NCI-H345 (cell line): ENCODE measurements at places on chromosomes 16 and 17.

GRCh38 chr16:24015923-24016322, 180.1 kb downstream of the PRKCB start:
- no peak for DNase-seq

DNA sequence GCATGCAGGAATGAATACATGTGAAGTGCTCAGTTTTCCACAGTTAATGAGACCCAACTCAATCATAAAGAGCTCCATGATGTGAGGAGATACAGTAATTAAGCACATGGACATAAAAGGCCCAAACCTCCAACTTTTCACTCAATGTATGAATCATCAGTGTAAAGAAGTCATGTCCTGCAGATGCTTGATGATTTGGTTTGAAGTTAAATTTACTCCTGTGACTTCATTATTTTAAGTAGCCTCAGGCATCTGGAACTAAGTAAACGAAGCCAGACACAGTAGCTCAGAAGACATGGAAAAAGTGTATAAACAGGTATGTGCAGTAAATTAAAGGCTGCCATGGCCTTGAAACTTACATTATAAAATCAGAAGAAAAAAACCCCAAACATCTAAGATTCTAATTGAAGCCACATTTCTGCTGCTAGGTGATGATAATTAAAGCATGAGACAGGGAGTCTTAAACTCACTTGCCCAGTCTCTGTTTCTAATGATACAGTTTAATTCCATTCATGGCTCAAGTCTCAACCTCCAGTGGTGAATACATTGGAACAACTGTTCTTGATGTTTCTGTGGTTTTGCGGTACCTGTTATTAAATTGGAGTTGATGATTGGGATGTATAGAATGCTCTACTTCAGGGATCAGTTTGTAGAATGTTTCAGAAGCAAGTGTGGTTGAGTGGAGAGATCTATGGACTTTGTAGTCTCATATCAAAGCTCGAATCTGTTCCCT, 28.9 kb upstream of the CCL2 start:
- DNase-seq, result no peak

DNA sequence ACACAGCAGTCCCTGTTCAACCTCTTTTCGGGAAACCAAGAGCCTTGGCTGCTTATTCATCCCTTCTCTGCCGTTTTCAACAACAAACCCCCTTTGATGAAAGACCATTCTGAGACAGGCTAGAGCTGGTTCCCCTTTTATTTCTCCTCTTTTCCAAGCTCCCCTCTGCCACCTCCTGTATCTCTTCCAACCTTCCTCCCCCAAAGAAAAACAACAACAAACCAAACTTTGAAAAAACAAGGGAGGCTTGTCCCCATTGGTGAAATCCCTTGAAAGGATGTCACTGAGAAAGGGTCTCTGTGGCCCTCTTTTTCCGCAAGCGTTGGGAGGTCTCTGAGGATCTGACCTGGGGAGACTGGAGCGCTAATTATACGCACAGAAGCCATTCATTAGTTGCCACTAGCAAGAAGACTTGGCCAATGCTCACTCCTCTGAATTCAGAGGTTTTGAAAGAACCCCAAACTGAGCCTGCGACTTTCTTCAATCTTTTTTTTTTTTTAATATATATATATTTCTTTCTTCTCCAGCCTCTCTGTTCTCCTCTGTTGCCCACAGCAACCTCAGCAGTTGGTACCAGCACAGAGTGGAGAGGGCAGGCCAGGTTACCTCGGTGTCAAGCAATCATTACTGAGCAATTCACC, 101.4 kb downstream of the PITPNC1 start:
- no peak for DNase-seq

DNA sequence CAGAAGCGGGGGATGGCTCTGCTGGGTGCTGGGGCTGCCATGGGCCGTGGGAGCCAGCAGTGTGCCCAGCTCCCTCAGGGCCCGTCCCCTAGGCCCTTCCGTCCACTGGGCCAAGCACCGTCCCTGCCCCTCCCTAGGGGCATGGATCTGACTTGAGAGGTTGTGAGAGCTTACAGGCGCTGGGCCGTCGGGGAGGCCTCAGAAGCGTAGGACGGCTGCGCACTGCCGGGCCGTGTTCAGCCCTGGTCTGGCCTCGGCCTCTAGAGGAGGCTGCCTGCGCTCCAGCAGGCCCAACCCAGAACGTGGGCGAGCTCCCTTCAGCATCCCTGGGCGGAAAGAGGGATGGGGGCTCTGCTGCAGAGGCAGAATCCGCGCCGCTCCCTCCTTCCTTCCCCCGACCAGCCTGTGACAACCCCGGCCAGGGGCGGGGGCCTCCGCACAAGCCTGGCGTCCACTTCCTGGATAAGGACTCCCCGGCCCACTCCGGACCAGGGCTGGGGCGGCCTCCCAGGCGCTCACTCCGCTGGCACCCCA, 685 bp upstream of the MPG start:
- DNase-seq, result peak; percentile 40

- no peak for DNase-seq
These were observed 332.8 kb upstream of the DYNLRB2 start for GRCh38 chr16:80208015-80208414.
